ENCODE measurements at places on chromosomes 4 and X.

DNA sequence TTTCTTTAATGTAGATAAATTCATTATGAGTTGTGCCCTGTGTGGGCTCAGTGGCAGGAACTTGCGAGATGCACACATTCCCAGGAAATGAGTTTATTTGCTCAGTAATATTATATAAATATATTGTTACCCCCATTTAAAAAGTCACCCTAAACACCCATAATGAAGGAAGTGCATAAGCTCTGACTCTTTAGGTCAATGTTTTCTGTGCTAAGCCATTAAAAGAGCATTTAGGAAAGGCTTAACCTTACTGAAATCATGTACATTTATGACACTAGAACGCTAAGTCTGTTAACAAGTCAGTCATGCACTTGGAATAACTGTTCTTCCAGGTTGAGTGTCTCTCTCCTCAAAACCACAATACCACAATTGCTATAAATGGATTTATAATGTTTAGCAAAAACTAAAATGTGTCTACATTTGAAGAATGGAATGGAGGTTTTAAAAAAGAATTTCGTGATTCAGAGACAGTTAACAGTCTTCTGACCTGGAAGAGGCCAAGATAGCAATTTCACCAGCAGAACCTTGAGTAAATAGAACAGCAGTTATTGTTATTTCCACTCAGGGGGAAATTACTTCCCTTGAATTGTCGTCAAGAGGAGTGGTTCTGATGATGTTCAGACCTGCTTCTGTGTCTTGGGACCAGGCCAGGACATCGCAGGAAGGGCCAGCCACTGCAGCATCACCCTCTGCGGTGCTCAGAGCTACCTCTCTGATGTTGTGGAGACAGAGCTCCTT lies 91.1 kb upstream of the VEGFC start:
- DNase-seq = no peak

GRCh38 chrX:25600776-25601175 lies 537.4 kb upstream of the MAGEB18 start:
- DNase-seq = no peak

DNA sequence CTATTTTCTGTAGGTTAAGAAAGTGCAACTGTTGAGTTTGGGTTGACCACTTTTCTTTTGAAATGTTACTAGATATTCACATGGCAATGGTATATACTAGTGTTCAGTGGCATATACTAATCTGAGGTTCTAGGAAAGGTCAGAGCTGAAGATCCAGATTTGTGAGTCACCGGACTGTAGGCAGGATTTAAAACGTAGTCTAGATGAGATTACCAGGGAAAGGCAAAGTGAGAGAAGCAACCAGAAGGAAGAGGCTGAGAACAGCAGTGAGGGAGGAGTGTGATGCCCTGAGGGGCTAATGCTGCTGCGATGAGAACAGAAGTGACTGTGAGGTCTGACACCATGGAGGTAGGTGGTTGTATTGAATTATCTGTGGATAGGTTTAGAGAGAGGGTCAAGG lies 9.7 kb upstream of the PLA2G12A start:
- no peak for DNase-seq

DNA sequence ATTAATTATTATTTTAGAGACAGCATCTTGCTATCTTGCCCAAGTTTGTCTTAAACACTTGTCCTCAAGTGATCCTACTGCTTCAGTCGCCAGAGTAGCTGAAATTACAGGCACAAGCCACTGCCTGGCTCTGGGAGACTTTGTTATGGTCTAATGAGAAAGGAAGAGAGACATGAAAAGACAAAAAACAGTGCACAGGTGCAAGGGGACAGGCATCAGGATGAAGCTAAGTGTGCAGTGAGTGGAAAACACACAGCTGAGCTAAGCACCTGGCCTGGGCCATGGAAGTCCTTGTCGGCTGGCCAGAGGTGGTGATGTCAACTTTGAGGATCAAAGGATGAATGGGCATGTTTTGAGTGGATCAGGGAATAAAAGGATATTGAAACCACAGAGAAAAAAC lies 102.7 kb downstream of the HS3ST1 start:
- DNase-seq = no peak

DNA sequence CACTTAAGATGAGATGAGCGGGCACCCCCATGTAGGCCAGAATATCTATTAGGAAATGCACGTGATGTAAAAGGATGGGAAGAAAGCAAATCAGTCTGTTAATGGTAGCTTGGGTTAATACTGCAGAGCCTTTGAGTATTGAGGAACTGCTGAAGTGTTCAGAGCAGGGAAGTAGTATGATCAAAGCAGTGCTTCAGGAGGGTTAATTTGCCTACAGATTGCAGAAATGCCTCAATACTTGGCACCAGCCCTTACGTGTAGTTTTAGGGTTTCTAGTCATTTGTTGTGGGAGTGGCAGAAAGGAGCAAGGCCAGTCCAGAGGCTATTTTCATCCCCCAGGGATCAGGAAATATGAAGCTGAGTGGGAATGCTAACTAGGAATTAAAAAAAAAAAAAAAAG lies 19.7 kb downstream of the ZFX start:
- no peak for DNase-seq

- no peak for DNase-seq
Measured at GRCh38 chr4:99625369-99625768, 32.3 kb downstream of the C4orf54 start.

DNA sequence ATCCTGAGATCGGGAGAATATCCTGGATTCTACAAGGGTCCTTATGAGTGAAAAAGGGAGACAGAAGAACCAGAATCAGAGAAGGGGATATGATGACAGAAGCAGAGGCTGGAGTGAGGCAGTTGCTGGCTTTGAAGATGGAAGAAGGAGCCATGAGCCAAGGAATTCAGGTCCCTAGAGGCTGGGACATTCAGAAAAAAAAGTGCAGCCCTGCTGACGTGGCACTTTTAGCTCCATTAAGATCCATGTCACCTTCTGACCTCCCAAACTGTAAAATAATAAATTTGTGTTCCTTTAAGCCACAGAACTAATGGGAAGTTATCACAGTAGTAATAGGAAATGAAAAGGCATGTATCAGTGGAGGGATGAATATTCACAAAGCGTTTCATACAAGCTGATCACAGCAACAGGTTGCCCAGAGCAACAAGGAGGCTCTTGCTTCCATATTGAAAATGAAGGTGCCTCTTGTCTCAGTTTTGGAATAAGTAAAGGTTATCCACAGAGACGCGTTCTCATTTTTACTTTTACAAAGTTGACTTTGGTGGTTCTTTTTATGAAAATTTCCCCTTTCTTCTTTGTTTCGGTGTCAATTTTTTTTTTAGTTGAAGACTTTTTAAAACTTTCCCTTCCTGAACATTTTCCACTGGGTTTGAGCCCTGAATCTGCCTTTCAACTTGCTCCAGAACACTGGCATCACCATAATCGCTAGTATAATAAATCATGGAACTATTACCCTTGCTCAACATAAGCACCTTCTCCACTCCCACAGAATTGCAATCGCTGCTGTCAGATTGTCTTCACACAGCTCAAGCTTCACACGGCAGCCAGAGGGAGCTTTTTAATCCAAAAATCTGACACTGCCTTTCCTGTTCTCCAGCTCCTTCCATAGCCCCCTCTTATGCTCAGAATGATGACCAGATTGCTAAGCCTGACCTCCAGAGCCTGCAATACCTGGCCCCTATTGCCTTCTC lies 127.6 kb upstream of the RBPJ start:
- no peak for DNase-seq

DNA sequence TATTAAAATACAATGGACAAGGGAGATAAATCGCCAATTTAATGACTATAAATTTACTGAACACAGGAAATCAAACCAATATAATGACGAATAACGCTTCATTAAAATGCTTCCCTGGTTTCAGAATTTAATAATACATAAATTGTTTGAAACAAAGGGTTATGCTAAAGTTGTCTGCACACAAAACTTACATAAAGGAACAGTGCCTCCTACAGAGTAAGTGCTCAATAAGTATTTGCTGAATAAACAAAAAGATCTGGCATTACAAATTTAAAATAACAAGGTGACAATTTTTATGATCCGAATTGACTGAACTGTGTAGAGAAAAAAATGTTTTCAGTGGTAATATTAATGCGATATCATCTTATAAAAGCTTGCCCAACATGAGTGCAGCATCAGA lies 69.6 kb downstream of the NOCT start:
- DNase-seq = no peak

DNA sequence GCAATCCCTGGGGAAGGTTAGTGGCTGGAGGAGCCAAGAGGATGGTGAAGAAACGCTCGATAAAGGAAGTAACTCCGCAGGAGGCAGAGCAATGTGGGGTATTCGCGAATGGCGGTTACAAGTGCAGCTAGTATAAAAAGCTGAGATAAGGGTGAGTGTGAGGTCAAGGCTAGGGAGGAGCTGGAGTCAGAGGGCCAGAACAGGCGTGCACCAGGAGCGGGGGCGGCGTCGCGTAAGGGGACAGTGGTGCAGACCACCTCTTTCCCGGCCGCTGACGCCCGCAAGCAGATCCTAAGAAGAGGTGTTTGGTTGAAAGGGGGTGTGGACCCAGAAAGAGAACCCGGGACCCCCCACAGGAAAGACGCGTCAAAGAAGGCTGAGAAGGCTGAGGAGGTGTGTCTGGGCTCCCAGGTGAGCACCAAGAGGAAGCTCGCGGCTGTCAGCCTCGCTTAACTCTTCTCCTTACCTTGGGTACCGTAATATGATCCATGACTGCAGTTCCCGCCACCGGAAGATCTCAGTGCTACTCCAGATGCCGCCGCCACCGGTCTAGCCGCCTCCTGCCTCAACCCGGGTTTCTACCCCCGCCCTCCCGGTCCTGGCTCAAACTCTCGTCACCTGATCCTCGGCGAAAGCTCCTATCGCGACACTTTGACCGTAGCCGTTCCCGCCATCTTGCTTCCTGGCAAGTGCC lies at the start of gene MTMR8:
TSS of gene MTMR8 (minus strand) at position 579 of the 694 bp plus-strand sequence. CDS start at position 490, 89 bp downstream.
- DNase-seq = peak; percentile 1

- DNase-seq = no peak
Measured at GRCh38 chr4:75848891-75849290, 53.4 kb downstream of the PPEF2 start.

- no peak for DNase-seq
Measured at GRCh38 chr4:23476515-23477090, 413.2 kb downstream of the PPARGC1A start.

- DNase-seq = no peak
Measured at GRCh38 chr4:7435471-7436061, 836 bp upstream of the PSAPL1 start.

GRCh38 chr4:65102419-65102818 lies 567.9 kb downstream of the EPHA5 start:
- DNase-seq = no peak

GRCh38 chr4:37799941-37800554 lies 26.4 kb upstream of the PGM2 start:
- DNase-seq = no peak

DNA sequence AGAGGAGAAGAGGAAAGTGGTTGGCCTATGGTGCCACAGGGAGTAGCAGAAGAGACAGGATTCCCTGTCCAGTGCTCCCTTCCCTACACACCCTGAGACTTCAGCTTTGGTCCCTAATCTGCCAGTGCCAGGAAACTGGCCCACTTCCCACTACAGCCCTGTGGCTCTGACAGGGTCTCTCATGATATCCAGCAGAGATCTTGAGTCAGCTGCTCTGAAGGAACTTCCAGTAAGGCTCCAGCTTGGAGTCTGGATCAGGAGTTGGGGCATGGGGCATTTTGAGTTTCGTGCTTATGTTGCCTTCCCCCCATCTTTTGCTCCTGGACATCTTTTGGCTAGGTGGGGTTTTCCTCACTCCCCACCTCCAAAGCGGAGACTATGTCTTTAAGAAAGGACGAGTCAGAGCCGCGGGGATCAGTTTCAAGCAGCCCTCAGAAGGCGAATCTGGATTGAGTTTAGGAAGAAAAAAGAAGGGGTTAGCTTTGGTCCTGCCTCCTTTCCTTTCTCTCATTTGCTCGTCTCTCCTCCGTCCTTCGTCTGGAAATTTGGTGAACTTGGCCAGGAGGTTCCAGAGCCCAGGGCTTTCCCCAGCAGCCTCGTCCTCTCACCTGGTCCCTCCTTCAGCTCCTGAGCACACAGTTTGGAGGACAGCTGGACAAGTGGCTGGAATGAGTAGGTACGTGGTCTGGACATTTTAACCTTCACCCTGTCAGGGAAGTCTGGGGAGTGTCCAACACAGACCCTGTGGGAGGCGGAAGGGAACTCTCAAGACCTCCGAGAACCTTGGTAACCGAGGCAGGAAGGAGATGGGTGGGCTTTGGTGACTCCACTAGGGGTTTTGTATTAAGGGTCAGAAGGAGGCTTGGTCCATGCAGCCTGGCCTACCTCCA lies 104.4 kb downstream of the RTL5 start:
- no peak for DNase-seq

- DNase-seq = no peak
Measured at GRCh38 chr4:168844353-168845049, 165.6 kb downstream of the CBR4 start.

DNA sequence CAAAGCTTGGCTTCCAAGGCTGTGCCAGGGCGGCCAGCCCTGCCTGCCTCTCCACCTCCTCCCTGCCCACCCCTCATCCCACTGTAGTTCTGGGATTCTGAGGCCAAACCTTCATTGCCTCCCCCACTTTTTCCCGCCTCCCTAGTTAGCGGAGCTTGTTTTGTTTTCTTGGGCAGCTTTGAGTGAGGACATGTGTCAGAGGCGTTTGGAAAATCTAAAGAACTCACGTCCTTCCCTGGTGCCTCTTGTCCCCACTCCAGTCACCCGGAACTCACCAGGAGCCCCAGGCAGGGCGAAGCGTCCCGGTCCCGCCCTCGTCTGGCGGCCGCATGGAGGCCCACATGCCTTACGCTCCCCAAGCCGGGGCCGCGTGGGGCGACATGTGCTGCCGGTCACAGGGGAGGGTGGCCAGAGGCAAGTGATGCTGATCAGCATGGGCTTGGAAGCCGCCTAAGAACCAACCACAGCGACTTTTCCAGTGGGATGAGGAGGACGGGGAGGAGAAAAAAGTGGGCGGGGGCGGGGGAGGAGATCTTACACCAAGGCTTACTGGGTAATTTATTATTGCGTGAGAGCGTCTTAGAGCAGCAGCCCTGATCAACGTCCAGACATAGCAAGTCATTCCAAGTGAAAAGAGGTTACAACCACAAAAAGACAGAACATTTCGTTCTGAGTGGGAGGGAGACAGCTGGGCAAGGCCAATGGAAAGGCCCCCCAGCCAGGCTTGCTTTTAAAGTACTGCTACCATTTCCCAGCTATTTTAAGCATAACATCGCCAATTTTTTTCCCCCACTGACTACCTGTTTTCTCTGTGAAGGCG lies 48.5 kb downstream of the PRPS1 start:
- peak; percentile 49 for DNase-seq

- DNase-seq = no peak
Measured at GRCh38 chr4:40199999-40200874, 3.4 kb downstream of the RHOH start.
